ENCODE measurements at places on chromosomes 3 and 15. TPM values are rescaled to one million over a fixed set of nuclear protein-coding genes. Genes with fewer than 3 reads are reported as not detected.

DNA sequence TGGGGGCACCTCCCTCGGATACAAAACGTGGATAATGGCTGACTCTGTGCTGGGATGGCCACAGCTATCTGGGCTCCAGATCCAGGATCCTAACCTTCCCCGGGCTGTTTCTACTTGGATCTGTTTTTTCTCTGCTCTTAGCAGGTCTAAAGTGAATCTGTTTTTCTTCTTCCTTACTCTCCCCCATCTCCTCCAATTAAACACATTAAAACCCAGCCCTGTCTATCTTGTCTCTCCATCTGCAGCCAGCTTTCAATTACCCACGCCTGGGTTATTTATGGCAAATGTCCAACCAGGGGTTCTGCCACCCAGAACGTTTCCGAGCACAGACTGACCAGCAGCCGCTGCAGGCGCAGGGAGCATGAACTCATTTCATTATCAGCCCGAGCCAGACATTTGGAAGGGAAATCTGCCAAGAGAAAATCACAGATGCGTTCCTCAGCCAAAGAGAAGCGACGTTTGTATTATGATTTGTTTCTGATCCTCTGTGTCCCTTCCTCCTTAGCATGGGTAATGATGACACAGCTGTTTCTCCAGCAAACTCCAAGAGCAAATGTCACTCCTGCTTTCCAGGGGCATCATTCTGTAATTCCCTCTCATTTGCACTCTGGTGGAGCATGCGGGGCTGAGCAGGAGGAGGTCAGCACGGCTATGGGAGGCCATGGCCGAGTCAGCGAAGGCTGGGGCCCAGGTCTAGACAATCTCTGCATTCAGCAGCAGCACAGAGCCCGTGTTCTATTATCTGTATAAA is 42.0 kb downstream of the UMPS start:
- peak; percentile 94 for DNase-seq

- DNase-seq, result no peak
Observed at GRCh38 chr15:101131489-101132389, 120.1 kb downstream of the CHSY1 start.

GRCh38 chr3:39429466-39429865 is 22.9 kb downstream of the RPSA start:
- no peak for DNase-seq

DNA sequence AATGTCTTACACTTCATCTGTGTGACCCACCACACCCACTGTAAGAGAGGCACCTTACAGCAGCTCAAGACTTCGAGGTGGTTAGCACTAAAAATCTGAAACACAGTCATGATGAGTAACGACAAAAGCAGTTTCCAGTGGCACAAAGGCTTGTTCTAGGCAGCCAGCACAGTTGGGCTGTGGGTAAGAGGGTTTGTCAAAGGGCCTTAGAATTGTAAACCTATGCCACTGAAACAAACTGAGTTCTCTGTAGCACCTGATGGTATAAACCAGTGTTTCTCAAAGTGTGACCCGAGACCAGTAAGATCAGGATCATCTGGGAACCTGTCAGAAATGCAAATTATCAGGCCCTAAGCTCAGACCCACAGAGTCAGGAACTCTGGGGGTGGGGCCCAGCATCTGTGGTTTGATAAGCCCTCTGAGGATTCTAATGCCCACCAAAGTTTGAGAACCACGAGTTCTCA is 36.5 kb downstream of the DAPK2 start:
- DNase-seq, result no peak

SLC22A14 gene
- not detected for total RNA-seq

UROC1 gene
- not detected for total RNA-seq

PPP1R14D gene
- not detected for total RNA-seq

CCDC39 gene
- 0.10 TPM for total RNA-seq

DNA sequence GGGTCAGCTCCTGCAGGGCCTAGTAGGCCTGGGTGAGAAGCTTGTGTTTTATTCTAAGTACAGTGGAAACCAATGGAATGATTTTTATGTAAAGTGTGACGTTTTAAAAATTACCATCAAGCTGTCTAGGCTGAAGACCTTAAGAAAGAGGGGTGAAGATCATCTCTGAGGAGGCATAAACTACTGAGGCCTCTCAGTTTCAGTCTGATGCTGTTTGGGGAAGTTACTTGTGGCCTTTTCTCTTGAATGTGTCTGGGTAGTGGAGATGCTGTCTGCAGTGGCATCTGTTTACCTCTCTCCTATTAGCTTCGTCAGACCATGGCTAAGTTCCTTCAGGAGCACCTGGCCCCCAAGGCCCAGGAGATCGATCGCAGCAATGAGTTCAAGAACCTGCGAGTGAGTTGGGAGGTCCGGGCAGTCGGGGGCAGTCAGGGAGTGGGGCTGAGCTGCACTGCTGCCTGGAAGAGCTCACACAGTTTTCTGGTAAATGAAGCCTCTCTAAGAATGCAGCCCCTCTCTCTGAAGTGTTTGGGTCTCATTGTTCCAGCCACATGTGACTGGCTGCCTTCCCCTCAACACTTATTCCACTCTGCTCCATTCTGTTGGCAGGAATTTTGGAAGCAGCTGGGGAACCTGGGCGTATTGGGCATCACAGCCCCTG is 1.9 kb downstream of the IVD start:
- no peak for DNase-seq

SAMMSON gene
- total RNA-seq, result 0.41 TPM

DNA sequence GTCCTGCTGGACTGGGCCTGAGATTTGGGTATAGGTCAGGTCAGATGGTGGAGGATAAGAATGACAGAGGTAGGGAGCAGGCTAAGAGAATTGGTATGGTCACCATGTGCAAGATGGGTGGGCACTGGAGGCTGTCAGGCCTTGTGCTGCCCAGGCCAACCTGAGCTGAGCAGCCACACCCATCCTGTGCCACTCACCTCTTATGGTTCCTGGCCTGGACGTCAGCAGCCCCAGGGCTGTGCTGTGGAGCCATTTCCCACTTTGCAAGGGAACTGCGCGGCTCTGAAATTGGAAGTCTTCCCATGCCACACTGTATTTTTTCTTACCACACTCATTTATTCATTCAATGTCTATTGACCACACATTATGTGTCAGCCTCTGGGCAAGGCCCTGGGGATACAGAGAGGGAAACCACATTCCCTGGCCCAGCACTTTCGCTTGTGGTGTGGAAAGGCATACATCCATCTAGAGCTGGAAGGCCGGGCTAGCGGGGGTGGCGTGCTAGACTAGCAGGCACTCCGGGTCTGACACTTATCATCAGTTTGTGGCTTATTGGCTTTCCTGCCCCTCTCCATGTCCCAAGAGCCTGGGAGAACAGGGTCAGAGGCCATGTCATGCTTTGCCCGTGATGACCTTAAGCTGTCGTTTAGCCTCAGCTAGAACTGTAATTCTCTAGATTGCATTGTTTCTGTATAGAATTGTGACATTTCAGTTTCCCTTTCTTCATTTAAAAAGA is 51.1 kb upstream of the POLG start:
- no peak for DNase-seq

- DNase-seq, result peak; percentile 92
Observed at GRCh38 chr3:133474251-133474801, 74.5 kb downstream of the BFSP2 start.

SIDT1 gene
- 3.1 TPM for total RNA-seq

GRCh38 chr15:101135532-101136166 is 116.2 kb downstream of the CHSY1 start:
- DNase-seq, result no peak

C3orf18 gene
- 25.1 TPM for total RNA-seq

PTX3 gene
- total RNA-seq, result 3.5 TPM

DNA sequence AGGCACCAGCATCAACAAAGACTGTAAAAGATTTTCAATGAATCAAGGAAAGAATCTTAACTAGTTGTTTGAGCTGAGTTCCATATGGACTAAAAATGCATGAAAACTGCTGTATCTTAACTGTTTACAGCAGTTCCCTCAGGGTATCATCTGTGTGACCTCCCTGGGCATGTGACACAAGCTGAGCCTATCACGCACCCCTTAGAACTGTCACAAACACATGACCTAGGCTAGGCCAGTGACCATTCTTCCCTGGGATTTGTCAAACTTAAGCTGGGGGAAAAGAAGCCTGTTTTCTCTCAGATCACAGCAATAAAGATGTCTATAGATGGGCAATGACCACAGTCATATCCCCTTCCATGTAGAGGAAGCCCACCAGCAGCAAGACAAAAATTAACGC is 35.7 kb downstream of the IGF2BP2 start:
- no peak for DNase-seq

DNA sequence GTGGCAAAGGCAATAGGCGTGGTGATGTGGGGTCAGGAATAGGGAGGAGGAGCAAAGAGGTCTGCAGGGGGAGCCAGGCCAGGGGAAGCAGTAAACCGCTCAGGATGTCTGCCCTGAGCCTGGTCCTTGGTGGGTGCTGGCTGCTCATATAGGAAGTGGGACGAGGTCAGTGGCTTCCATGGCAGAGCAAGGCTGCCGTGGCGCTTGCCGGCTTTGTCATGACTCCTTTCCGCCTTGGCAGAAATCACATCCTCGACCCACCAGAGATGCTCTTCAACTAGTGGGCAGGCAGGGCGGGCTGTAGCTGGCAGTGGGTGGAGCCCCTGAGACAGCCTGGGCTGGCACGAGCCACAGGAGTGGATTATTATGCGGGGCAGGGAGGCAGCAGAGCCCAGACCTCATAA is 13.1 kb upstream of the SKOR1 start:
- DNase-seq, result no peak

GRCh38 chr3:85589145-85589544 is 630.4 kb downstream of the CADM2 start:
- no peak for DNase-seq

ABHD2 gene
- total RNA-seq, result 56.5 TPM

ADAMTS7 gene
- 16.3 TPM for total RNA-seq

COLQ gene
- 12.1 TPM for total RNA-seq
